Central memory CD4-positive, alpha-beta T cell (primary cell): ENCODE measurements at places on chromosomes 12 and 14.

DNA sequence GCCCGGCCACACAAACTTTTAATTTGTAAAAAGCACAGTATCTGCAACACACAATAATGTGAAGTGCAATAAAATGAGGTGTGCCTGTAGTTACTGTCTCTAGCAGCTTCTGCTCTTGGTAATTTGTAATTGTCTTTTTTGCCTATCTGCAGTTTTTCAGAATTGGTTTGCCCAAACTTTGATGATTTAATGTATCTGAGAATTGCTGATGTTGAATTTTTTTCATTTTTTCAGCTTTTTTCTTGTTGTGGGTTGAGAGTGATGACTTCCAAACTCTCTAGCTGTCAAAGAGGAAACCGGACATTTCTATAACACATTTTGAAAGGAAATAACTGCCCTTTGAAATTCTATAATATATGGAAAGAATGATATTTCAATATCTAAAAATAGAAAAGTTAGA is 236.9 kb downstream of the RERGL start:
- no peak for DNase-seq

- DNase-seq = no peak
Observed at GRCh38 chr14:39469094-39469710, 37.0 kb upstream of the FBXO33 start.

DNA sequence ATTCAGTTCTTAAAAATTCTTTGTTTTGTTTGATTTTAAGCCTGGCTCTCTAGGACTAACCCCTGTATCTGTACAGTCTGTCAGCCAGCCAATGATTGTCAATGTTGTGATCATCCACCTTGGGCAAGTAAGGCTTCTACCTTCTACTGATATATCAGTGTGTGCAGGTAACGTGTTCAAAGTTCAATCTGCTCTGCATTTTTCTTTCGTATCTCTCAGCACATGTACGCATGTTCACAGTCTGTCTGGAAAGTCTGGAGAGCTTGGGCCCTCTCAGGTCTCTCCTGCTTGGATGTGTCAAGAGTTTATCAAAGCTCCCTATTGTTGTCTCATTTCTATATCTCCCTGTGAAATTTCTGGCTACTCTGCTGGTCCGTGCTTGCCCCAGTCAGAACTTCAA is 138.6 kb upstream of the VRK1 start:
- no peak for DNase-seq

GRCh38 chr14:103401223-103402214 is 16.3 kb downstream of the MARK3 start:
- no peak for DNase-seq

GRCh38 chr12:33710548-33710947 is 270.9 kb upstream of the SYT10 start:
- DNase-seq = no peak

DNA sequence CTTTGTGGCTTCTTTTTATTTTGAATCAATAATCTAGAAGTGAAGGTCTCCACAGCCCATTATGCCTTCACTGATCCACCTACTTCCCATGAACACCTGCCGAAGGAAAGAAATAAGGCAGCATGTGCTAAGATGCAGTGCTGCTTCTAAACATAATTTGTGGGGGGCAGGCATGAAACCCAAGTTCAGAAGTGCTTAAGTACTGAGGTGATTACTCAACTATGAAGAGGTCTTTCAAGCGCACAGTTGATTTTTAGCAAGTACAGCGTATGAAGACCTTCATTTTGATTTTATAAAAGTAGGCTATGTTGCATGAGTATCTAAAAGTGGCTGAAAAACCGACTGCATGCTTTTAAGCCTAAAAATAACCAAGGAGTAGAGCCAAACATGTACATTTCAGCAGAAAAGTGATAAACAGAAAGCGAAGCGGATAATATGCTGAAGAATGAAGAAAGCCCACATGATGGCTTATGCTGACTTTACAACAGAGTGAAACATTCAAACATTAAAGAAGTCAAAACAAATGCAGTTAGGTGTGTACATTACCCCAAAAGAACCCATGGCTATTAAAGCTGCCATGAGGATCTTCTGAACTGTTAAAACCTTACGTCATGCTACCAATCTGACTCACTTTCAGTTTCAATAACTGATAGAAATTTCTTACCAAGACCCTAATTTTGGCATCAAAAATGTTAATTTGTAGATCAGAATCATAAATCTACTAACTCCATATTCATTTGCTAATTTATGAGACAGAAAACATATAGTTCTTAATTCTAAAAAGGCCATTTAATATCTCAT is 29.3 kb downstream of the KICS2 start:
- no peak for DNase-seq

DNA sequence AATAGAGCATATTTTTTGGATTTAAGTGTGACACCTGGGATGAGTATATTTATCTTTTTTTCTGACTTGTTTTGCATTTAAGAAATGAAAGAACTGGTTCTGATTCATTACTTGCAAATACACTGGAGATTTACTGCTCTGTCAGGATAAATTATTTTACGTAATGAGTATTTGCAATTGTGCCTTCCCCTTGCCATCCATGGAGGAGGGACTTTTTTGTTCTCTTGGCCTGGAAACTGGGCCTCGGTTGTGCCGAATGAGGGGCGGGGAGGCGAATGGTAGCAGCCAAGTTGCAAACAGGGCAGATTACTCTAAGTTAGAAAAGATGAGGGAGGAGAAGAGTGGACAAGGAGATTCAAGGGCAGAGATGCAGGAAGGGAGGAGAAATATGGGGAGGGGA is 308.7 kb downstream of the ATP23 start:
- no peak for DNase-seq

DNA sequence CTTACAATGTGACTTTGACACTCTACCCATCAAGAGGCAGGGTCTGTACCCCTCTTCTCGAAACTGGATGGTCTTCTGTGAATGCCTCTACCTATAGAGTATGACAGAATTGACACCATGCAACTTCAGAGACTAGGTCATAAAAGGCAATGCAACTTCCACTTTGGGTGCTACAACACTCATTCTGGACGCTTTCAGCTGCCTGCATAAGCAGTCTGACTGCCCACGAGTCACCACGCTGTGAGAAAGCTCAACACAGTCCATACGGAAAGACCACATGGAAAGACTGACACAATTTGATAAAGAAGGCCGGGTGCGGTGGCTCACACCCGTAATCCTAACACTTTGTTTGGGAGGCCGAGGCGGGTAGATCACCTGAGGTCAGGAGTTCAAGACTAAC is 14.9 kb downstream of the SLC7A7 start:
- no peak for DNase-seq
